T1000 (cell line): ENCODE measurements at places on chromosomes 5 and 9.

DNA sequence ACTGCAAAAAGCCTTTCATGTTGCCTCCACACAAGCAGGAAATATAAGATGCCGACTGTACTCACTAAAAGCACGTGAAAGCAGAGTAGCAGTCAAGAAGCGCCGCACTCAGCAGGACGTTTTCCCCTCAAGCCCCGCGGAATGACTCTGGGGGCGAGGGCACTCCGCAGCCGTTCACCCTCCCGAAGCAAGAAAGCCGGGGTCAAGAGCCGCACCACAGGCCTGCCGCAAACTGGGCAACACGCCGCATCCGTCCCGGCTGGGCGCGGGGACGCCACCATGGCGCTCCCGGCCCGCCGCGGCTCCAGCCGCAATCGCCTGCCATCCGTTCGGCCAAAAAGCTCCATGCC lies 364 bp downstream of the RPS6 start:
- no peak for DNase-seq

DNA sequence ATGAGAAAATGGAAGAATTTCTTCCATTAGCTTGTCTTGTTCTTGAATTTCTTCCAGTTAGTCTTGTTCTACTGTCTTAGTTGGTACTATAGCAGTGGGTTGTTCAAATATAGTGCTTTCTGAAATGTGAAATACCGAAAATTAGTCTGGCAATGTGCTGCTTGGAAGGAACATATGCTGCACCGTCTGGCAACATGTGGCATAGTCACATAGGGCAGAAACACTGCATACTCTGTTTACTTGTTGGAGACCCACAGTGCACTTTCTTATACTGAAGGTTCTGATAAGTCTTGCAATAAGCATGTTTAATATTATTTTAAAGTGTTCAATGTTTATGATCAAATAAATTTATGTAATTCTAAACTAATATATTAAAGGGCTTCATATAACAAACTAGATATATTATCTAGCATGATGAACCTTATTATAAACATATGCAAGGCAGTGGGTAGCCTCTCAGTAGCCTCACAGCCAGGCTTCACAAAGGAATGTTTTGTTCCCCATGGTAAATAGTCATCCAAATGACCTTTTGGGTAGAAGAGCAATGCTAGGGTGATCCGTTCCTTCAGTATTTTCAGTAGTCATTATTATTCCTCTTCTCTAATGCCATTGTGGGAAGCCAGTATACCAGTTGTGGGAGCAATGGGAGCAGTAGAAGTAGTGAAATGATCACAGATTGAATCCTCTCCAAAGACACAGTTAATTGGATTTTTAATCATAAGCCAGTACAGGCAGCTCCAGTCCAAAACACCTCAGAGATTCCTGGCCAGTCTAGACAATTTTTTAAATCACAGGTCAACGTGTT lies 1106.7 kb downstream of the DTWD2 start:
- DNase-seq = no peak

- DNase-seq = no peak
These were observed 483.3 kb downstream of the DMAC1 start for GRCh38 chr9:7316166-7316795.

GRCh38 chr9:1939926-1940368 lies 75.2 kb upstream of the SMARCA2 start:
- DNase-seq = no peak

DNA sequence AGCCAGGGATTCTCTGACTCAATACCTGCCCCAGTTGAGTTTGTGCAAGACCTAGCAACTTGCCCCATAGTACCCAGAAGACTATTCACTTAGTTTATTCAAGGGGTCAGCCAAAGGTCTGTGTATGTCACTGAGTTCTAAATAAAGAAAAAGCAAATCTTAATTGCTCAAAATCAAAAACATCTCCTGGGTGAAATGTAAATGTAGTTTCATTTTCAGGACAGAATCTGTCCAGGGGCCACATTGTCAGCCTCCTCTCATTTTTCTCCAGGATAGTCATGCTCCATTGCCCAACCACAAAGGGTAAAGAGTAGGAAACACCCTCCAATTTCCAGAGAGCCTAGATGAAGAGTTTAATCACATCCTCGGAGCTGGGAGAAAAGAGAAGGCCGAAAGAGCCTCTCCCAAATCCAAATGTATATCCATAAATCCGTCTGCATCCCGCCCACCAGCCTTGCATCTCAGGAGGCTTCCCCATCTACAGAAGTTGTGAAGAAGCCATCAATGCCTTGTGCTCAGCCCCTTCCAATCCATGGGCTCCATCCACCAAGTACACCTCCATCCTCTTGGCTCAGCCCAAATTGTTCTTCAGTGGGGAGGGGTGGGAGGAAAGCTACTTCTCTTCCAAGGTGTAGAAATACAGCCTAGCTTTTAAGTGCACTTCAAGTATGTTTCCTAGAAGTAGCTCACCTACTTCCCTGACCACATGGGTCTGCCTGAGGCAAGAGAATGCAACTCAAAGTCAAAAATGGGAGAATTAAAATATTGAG lies 26.9 kb downstream of the ADAM19 start:
- peak; percentile 46 for DNase-seq

DNA sequence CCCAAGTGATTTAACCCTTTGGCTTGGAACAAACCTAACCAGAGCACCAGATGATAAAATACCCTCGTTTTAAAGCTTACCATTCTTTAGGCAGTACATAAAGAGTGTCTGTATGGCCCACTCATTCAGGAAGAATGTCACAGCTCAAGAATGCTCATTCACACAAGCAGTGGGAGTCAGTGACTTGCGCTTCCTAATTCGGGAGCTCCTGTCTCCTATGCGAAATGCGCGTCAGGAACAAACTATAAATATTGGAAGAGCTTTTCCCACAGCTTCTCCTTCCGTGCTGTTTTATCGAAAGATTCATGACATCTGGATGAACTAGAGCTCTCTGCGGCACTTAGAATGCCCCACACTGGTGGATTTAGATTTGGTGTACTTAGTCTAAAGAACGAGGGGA lies 66.6 kb downstream of the NTRK2 start:
- DNase-seq = no peak

DNA sequence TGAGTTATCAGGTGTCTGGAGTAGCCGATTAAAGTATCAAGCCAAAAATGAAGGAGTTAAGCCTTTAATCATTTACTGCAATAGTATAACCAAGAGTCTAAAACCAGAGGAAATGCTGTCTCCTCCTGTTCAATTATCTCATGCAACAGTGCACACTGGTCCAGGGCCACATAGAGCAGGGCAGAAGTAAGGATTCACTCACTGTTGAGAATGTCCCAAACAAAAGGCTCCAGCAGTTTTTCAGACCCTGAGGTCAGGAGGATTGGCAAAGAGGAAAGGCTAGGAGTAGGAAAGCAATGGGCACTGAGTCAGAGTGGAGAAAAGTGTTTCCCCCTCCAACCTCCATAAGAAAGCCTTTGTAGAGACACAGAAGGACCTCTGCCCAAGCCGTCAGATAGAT lies 168.2 kb downstream of the RNF180 start:
- DNase-seq = no peak

DNA sequence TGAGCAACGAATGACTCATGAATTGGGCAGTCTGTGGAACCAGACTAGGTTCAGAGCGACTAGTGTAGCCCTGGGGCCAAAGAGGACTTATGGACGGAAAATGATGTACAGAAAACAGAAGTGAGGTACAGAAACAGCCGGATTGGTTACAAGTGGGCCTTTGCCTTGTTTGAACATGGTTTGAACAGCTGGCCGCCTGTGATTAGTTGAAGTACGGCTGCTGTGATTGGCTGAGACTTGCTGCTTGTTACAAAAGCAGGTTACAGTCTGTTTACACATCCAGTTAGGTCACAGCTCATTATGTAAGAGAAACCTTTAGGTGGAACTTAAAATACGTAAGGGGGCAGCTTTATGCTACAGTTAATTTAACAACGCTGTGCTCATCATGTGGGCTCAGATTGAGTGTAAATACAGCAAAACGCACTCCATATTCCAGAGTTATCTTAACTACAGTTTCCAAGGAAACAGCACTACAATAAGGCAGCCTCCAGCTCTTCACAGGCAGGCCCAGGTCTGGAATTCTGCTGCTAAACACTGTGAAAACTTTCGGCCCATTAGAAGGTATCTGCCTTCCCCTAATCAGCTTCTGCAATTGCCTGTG lies 6.5 kb downstream of the AMACR start:
- no peak for DNase-seq

- DNase-seq = no peak
These were observed 15.5 kb downstream of the MEGF9 start for GRCh38 chr9:120698766-120699165.

- DNase-seq = no peak
These were observed 4.2 kb downstream of the PRKACG start for GRCh38 chr9:69009708-69010107.

DNA sequence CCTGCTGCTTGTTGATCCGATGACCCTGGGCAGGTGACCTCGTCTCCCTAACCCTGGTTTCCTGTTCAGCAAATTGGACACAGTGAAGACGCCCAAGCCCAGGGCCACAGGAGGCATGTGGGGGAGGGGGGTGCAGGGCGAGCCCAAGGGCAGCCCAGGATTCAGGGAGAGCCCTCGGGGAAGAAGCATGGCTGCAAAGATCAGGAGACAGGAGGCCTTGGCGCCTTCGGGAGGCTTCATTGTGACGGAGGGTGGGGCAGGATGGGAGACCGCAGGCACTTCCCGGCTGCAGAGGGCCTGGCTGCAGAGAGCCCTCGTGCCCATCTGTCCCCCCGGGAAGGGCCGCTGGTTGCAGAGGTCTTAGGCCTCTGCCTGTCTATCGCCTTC lies 6.2 kb downstream of the ASS1 start:
- no peak for DNase-seq

GRCh38 chr9:15163931-15164330 lies 143.1 kb downstream of the TTC39B start:
- no peak for DNase-seq

DNA sequence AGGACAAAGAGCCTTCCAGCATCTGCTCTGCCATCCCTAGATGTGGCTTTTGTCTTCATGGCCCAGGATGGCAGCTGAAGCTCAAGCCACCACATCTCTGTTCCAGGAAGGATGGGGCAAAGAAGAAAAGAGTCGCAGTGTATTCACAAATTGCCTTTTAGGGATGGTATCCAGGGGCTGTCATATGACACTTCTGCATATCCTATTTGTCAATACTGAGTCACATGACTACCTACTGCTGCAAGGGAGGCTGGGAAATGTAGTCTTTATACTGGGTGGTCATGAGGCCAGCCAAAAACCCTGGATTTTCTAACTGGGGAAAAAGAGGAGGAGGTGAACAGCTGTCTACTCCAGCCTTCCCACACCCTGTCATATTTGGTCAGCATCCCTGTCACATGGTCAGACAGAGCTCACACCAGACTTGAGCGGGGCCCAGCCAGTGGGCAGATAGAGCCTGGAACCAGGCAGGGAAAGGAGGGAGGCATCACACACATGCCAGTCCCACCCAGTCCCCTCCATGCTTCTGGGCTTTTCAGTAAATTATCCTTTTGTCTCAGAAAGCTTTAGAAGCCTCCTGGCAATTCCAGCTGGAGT lies 52.0 kb downstream of the OLFM1 start:
- DNase-seq = no peak

DNA sequence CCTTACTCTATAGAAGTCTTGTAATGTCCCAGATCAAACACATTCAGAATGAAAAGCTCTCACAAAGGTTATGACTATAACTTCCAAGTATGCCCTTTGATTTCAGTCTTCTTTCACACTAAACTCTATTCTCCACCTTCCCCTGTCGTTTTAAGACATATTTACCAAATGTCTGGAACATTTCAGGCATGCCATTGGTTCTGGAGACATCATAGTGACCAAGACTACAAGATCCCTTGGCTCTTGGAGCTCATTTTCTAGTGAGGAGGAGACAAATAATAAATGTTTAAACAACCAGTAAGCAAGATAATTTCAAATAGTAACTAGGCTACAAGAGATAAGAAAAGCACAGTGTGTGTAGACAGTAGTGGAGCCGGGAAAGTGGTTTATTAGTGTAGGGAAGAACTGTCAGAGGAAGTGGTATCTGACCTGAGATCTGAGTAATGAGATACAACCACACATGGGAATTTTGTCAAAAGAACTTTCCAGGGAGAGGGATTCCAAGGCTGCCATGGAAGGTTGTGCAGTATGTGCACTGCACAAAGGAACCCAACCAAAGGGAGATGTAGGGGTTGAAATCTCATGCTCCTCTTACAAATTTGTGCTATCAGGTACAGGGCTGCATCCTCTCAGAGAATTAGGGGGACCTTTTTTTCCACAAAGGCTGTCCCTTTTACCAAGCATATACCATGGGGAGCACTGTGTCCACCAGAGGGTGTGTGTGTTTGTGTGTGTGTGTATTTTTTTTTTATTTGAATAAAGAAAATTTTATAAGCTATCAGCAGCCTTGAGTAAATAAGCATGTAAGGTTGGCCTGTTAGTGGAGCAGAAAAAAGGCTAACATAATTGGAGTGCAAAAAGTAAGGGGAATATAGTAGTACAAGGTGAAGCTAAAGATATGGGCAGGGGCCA lies 1279.1 kb upstream of the WWC1 start:
- no peak for DNase-seq

- no peak for DNase-seq
These were observed 210.5 kb downstream of the SNX18 start for GRCh38 chr5:54727874-54728587.

DNA sequence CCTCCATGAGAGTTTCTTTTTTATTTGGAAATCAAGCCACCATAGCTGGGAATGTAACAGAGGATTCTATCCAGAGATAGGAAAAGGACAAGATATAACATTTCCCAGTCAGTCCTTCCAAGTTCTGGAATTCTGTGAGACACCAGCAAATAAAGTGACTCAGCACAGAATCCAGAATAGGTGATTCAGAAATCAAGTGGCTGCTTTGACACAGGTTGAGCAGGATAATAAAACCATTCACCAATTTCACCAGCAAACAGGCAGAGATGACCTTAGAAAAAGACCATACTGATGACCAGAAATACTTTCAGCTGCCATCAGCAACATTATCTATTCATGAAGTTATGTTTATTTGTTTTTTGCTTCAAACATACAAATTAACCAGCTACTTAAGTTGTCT lies 491.5 kb upstream of the TUSC1 start:
- DNase-seq = no peak

- no peak for DNase-seq
These were observed 361.5 kb upstream of the CDH10 start for GRCh38 chr5:25006237-25006636.

DNA sequence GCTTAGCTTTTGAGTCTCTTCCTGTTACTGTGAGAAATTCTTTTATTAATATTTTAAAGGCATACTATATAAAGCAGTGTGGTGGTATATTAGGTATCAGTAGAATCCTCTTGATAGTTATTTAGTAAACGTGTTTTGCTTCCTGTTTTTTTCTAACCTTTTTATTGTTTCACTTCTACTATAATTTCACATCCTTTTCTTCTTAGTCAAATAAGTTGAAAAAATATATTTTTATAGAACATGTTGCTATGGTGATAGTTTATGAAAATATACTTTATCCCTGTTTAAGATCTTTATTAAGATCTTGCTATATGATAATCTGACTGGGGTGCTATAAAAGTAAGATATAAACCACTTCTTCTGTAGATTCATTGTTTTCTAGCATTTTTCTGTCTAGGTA lies 2.1 kb downstream of the POLK start:
- no peak for DNase-seq
